ENCODE measurements at places on chromosomes 11 and 22.

GRCh38 chr11:68266936-68267880, 4.6 kb downstream of the C11orf24 start:
- no peak for ATAC-seq
- H3K36me3 ChIP-seq, result peaks cover 42% of the 10 kb centered on the region
- H3K27me3 ChIP-seq, result no peaks in the 10 kb centered on the region
- no peak overlapping the region for H3K27ac ChIP-seq

GRCh38 chr22:22042009-22042408, 59.4 kb upstream of the TOP3B start:
- no peaks in the 10 kb centered on the region for H3K36me3 ChIP-seq
- peaks cover 16% of the 10 kb centered on the region for H3K27me3 ChIP-seq
- H3K4me1 ChIP-seq, result no peaks in the 10 kb centered on the region
- H3K27ac ChIP-seq, result no peak overlapping the region
- H3K4me3 ChIP-seq, result no peak overlapping the region
- ATAC-seq, result no peak

- no peaks in the 10 kb centered on the region for H3K27me3 ChIP-seq
- peaks cover 2% of the 10 kb centered on the region for H3K4me1 ChIP-seq
- H3K27ac ChIP-seq, result no peak overlapping the region
- no peak for ATAC-seq
- no peak overlapping the region for H3K4me3 ChIP-seq
These were observed 43.6 kb downstream of the PPARA start for GRCh38 chr22:46193898-46194310.

- no peak overlapping the region for H3K27ac ChIP-seq
- no peak overlapping the region for H3K4me3 ChIP-seq
- no peak for ATAC-seq
- no peaks in the 10 kb centered on the region for H3K36me3 ChIP-seq
- H3K4me1 ChIP-seq, result no peaks in the 10 kb centered on the region
- H3K27me3 ChIP-seq, result peaks cover 3% of the 10 kb centered on the region
These were observed 112.3 kb downstream of the DSCAML1 start for GRCh38 chr11:117684731-117685130.

- no peak overlapping the region for H3K27ac ChIP-seq
- H3K4me1 ChIP-seq, result no peaks in the 10 kb centered on the region
- H3K36me3 ChIP-seq, result no peaks in the 10 kb centered on the region
- no peak overlapping the region for H3K4me3 ChIP-seq
These were observed 168.9 kb downstream of the MIAT start for GRCh38 chr22:26825960-26826935.

DNA sequence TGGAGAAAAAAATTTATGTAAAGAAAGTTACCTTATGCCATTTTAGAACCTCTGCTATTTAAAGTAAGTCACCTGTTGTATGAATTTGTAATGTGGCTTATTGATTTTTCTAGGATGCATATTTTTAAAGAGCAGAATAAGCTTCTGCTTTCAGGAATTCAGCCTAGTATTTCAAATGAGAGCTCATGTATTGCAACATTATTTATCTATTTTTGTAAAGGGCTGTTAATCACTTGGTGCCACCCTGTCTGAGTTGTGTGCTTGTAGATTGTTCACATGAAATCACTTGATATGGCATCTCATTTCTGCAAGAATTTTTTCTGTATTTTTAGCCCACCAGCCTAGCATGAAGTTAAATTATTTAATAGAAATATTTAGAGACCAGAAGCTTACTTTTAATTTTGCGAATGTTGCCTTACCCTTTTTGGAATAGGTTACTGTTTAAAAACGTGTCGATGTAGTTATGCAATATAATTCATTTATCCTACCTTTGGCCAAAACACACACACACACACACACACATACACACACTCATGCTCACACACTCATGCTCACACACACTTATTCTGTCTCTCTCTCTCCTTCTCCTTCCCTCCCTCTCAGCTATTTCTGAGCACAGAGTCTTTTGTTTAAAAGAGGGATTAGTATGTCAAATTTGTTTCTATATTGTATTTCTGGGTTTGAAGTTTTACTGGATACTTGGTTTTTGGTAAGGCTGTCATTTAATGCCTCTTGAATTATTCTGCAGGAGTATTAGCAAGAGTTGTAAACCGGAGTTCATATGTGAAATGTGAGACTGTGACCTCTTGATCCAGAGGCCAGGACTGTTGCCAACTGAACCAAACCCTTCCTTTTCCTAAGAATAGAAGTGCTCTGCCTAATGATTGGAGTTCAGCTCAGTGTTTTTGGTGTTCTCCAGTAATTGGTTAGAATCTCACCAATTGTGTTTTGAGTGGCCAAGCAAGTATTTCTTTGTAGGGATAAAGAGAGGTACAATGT, 34.4 kb downstream of the YAP1 start:
- no peaks in the 10 kb centered on the region for H3K4me1 ChIP-seq
- H3K36me3 ChIP-seq, result no peaks in the 10 kb centered on the region
- peaks cover 20% of the 10 kb centered on the region for H3K27me3 ChIP-seq
- H3K4me3 ChIP-seq, result no peak overlapping the region
- ATAC-seq, result no peak

- H3K27me3 ChIP-seq, result no peaks in the 10 kb centered on the region
- H3K27ac ChIP-seq, result no peak overlapping the region
- ATAC-seq, result no peak
These were observed 15.2 kb downstream of the MB start for GRCh38 chr22:35601743-35602615.

DNA sequence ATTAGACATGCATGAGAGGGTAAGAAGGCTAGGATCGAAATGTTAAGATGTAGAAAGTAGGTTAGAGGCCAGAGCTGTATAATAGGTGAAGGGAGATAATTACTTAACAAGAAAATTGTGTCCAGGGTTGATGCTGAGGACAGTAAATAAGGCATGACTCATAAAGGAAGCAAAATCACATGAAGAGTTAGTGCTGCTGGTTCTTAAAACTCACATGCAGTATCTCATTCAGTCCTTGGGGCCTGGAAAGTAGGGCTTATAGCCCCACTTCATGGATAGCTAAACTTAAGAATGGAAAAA, 130.2 kb downstream of the NCAM1 start:
- no peak overlapping the region for H3K4me3 ChIP-seq
- no peaks in the 10 kb centered on the region for H3K4me1 ChIP-seq
- ATAC-seq, result no peak
- H3K27ac ChIP-seq, result no peak overlapping the region

GRCh38 chr11:10026514-10026913, 267.5 kb downstream of the SBF2 start:
- H3K36me3 ChIP-seq, result peaks cover 34% of the 10 kb centered on the region
- H3K4me1 ChIP-seq, result no peaks in the 10 kb centered on the region
- no peak overlapping the region for H3K27ac ChIP-seq
- H3K4me3 ChIP-seq, result no peak overlapping the region

DNA sequence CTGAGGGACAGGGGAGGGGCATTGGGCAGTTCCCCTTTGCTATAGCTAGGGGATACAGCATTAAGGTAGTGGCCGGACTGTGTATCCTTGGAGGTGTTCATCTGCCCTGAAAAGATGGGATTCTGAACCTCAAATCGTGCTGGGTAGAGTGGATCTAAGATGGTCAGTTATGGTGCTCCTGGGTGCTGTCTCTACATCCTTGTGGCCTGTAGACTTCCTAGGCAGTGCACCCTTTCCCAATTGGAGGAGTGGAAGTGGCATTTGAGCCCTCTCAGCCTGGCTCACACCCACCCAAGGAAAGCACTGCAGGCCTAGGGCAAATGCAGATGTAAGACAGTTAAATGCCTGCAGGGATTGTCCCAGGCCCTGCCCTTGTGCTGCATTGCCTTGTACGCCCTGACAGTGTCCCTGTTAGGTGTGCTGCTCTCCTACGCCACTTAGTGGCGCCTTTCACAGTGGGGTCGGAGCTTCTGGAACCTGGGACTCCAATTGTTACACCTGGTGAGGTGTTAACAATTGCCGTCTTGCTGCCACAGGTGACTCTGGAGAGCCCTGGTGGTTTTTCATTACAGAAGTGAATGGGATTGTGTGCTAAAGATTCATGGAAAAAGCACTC, 35.0 kb downstream of the PPFIBP2 start:
- no peaks in the 10 kb centered on the region for H3K27me3 ChIP-seq
- H3K36me3 ChIP-seq, result peaks cover 31% of the 10 kb centered on the region
- H3K4me1 ChIP-seq, result peaks cover 7% of the 10 kb centered on the region
- peak; percentile 79 for ATAC-seq
- H3K4me3 ChIP-seq, result no peak overlapping the region
- H3K27ac ChIP-seq, result no peak overlapping the region

- peaks cover 30% of the 10 kb centered on the region for H3K36me3 ChIP-seq
- peaks cover 63% of the 10 kb centered on the region for H3K4me1 ChIP-seq
- peak overlapping the region; percentile 92 for H3K4me3 ChIP-seq
- H3K27ac ChIP-seq, result peak overlapping the region; percentile 78
- no peaks in the 10 kb centered on the region for H3K27me3 ChIP-seq
These were observed 4.2 kb upstream of the SORL1-AS1 start for GRCh38 chr11:121456816-121457431.

- peaks cover 21% of the 10 kb centered on the region for H3K4me1 ChIP-seq
- ATAC-seq, result peak; percentile 87
- H3K27ac ChIP-seq, result peak within 1 kb of the TSS; percentile 85
- peak within 1 kb of the TSS; percentile 76 for H3K4me3 ChIP-seq
These were observed at the start of gene CTTN for GRCh38 chr11:70397983-70398833. TSS of gene CTTN (plus strand) at chr11:70398529. CDS start at chr11:70407298, 8,769 bp downstream.

DNA sequence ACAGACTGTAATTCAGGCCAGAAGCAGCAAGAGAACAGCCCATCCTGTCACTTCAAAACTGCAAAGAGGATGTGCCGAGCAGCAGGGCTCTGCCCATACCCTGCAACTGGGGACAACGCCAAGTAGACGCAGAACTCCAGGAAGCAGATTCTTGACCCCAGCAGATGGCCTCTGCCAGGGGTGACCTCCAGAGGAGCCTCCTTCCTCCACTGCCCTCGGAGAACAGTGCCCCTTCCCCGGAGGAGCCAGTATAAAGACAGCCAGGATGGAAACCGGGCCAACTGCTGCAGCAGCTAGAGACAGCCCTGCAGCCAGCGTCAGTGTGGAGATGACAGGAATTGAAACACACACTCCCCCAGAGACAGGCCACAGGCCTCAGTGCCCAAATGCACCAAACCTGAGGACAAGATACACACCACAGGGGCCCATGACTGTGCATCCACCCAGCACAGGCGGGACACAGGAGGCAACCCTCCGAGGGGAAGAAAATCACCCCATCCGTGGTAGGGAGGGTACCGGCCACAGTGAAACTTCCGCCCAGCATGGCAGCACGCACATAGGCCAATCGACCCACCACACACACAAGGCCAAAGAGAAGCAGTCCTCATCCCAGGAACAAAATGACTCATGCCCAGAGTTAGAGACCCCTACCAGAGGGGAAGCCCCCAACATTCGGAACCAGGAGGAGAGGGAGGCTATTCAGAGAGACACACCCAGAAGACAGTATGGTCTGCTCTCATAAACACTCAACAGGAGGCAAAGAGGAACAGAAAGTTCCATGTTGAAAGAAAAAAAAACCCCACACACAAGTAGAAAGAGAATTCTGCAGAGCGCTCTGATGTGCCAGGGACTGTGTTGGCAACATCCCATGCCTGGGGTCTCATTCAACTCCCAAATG, 5.6 kb downstream of the AHNAK start:
- no peaks in the 10 kb centered on the region for H3K27me3 ChIP-seq
- H3K36me3 ChIP-seq, result peaks cover 69% of the 10 kb centered on the region
- peak overlapping the region; percentile 92 for H3K27ac ChIP-seq
- peak; percentile 51 for ATAC-seq
- peaks cover 38% of the 10 kb centered on the region for H3K4me1 ChIP-seq

GRCh38 chr11:64842366-64842759, 2.1 kb downstream of the CDC42BPG start:
- peaks cover 12% of the 10 kb centered on the region for H3K4me1 ChIP-seq
- no peak overlapping the region for H3K27ac ChIP-seq
- no peak overlapping the region for H3K4me3 ChIP-seq

DNA sequence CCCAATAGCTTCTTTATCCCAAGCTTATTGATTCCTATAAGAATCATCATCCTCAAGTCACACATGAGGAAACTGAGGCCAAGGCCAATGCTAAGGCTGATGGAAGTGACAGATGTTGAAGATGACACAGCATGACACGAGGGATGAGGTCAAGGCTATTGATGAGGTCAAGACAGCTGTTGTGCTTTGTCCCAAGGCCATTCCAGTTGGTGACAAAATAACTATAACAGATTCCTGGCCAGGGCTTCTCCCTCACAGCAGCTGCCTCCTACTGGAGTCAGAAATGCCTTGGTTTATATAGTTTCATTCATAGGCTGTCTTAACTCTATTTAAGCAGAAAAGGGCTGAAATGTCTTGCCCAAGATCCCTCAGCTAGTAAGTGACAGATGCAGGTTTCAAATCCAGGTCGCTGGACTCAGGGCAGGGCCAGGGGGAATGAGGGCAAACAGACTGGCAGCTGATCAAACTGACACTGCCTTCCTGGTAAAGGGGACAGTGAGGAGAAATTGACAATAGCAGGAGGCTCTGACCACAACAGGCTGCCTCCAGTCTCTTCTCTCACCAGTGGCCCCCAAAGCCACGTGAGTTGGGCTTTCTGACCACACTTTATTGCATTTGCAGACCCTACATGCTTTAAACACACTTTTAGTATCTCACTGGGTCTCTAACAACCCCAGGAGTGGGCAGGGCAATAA, 16.5 kb downstream of the MIF start:
- H3K4me3 ChIP-seq, result no peak overlapping the region
- no peaks in the 10 kb centered on the region for H3K36me3 ChIP-seq
- H3K27me3 ChIP-seq, result peaks cover 3% of the 10 kb centered on the region
- H3K27ac ChIP-seq, result no peak overlapping the region
- peaks cover 10% of the 10 kb centered on the region for H3K4me1 ChIP-seq
- ATAC-seq, result no peak

- no peak overlapping the region for H3K4me3 ChIP-seq
- no peaks in the 10 kb centered on the region for H3K27me3 ChIP-seq
- H3K4me1 ChIP-seq, result no peaks in the 10 kb centered on the region
These were observed 115.3 kb upstream of the SESN3 start for GRCh38 chr11:95346265-95346664.

GRCh38 chr11:60970369-60970774, 1.1 kb upstream of the CD6 start:
- H3K27ac ChIP-seq, result peak overlapping the region; percentile 99
- H3K4me1 ChIP-seq, result peaks cover 6% of the 10 kb centered on the region
- peak; percentile 52 for ATAC-seq
- peak overlapping the region; percentile 93 for H3K4me3 ChIP-seq

GRCh38 chr11:68659158-68659921, 25.0 kb upstream of the GAL start:
- no peak overlapping the region for H3K27ac ChIP-seq
- no peaks in the 10 kb centered on the region for H3K4me1 ChIP-seq
- no peak overlapping the region for H3K4me3 ChIP-seq

- no peaks in the 10 kb centered on the region for H3K4me1 ChIP-seq
- H3K36me3 ChIP-seq, result no peaks in the 10 kb centered on the region
- peaks cover 7% of the 10 kb centered on the region for H3K27me3 ChIP-seq
- no peak for ATAC-seq
- no peak overlapping the region for H3K4me3 ChIP-seq
These were observed 313.1 kb upstream of the PITPNB start for GRCh38 chr22:28232204-28232603.

DNA sequence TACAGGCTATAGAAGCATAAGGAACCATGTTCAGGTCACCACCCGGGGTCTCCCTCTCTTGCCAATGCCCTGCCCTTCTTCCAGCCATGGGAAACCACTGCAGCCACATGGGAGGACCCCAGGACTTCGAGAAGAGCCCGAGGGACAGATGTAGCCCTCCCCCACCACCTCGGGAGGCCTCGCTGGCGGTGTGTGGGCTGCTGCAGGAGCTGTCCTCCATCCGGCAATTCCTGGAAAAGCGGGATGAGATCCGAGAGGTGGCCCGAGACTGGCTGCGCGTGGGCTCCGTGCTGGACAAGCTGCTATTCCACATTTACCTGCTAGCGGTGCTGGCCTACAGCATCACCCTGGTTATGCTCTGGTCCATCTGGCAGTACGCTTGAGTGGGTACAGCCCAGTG, 14.5 kb downstream of the HTR3A start:
- no peak for ATAC-seq
- no peak overlapping the region for H3K27ac ChIP-seq
- no peaks in the 10 kb centered on the region for H3K4me1 ChIP-seq
- no peaks in the 10 kb centered on the region for H3K36me3 ChIP-seq

All from activated T-helper 17 cell treated with anti-CD3 and anti-CD28 coated beads, Interleukin-2, amount 50 U/mL, for 72 hours (primary cell).